ENCODE measurements at places on chromosomes 12 and 14.

GRCh38 chr12:127582074-127582473, 684.9 kb upstream of the TMEM132C start:
- DNase-seq: no peak

DNA sequence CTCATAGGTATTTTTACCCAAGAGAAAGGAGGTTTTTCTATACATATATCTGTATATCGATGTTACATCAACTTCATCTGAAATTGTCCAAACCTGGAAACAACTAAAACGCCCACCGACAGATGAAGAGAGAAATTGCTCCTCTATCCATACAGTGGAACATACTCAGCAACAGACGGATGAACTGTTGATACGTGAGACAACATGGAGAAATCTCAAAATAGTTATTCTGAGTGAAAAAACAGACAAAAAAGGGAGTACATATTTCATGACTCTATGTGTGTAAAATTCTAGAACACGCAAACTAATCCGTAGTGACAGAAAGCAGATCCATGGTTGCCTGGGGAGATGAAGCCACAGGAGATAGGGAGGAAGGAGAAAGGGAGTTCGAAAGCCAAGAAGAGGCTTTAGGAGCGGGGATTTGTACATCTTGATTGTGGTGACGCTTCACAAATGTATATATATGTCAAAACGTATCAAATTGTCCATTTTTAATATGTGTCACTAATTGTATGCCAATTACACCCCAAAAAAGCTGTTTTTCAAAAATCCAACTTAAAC, 37.6 kb upstream of the C14orf180 start:
- no peak for DNase-seq

GRCh38 chr14:37122288-37122687, 50.1 kb downstream of the SLC25A21 start:
- DNase-seq: no peak

- DNase-seq: no peak
Observed at GRCh38 chr12:94078736-94079509, 69.5 kb upstream of the PLXNC1 start.

DNA sequence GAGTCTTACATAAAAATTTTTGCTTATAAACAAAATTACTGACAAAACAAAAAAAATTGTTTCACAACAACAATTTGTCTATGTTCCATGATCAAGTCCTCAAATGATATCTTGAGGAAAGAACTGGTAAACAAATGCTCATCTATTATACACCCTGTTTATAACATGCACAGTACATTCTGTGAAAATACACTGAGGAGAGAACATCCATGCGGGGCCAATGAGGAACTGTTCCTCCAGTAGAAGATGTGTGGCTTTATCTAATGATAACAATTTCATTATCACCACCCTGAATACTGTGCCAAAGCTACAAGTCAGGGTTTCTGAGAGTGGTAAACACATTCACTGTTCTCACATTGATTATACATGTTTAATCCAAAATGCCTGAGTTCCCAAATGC, 10.8 kb downstream of the MLH3 start:
- no peak for DNase-seq

DNA sequence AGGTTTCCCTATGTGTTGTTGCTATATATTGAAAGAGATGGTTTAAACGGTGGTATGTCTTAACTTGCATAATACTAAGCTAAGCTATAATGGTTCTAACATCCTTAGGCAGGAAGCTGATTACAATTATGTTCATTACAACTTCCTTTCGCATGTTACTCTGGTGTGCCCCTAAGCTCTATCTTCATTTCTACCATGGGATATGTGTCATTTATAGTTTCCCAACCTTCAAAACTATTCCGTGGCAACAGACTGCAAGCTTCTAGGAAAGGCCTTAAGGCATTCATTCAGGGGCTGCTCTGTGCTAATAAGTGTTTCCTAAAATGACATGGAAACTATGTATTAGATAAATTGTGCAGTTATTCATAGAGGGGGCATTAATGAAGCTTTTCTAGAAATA, 294.6 kb downstream of the GXYLT1 start:
- no peak for DNase-seq

GRCh38 chr14:92495027-92495426, 18.6 kb upstream of the RIN3 start:
- no peak for DNase-seq

DNA sequence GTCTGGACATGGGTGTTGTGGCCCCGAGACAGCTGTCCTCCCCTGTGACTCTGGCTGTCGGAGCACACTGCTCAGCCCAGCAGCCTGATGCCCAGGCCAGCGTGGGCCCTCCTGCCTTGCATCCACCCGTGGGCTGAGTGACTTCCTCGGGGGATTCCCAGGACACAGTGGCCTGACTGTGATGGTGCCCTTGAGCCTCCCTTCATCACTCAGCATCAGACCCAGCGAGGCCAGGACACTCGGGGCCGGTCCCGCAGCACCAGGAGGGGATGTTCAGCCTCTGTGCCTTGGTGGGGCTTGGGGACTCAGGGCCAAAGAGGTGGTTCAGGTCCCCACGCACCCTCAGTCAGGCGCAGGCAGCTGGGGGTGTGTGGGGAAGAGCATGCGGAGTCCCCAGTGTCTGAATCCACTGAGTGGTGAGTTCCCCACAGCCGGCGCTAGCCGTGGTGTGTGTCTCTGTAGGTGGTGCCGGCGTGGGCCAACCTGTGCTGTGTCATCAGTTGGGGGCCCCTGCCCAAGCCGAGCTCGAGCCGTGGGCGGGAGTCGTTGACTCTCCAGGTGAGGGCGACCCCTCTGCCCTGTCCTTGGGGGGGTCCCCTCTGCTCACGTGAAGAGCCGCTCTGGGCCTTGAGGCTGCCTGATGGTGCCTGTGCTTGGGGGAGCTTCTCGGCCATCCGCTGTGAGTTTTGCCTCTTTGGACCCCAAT, 185.8 kb downstream of the ADGRD1 start:
- DNase-seq: no peak

DNA sequence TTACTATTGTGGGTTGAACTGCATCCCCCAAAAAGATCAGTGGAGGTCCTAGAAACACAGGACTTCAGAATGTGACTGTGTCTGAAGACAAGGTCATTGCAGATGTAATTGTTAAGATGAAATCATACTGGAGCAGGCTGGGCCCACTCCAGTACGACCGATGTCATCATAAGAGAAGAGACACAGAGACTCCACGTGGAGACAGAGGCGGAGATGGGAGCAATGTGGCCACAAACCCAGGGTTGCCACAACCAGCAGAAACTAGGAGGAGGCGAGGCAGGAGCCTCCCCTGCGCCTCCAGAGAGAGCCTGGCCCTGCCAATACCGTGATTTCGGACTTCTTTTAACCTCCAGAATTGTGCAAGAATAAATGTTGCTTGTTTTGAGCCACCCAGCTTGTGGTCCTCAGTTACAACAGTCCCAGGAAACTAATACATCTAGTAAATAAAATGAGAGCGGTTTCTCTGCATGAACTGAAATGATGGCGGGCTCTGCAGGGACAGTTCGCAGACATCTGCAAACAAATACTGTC, 25.7 kb upstream of the FZD10 start:
- no peak for DNase-seq

GRCh38 chr12:110931315-110931728, 10.9 kb upstream of the MYL2 start:
- DNase-seq: no peak

DNA sequence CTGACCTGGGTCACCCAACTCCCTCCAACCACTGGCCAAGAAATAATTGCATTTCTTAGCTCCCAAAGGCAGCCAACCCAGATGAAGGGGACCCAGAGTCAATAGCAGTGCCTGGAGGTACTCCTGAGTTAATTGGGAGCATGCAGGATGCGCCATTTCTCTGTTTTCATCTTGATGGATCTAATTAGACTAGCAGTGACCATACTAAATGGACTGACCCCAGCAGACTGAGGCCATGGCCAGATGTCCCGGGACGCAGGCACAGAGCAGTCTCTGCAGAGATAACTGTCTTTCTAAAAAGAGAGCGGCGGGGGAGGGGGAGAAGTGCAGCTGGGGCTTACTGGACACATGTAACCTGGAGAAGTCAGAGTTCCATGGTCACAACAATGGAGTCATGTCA, 53.2 kb upstream of the CMKLR1 start:
- no peak for DNase-seq
